ENCODE measurements at places on chromosomes 5 and 9. TPM values are rescaled to one million over a fixed set of nuclear protein-coding genes. Genes with fewer than 3 reads are reported as not detected.

DNA sequence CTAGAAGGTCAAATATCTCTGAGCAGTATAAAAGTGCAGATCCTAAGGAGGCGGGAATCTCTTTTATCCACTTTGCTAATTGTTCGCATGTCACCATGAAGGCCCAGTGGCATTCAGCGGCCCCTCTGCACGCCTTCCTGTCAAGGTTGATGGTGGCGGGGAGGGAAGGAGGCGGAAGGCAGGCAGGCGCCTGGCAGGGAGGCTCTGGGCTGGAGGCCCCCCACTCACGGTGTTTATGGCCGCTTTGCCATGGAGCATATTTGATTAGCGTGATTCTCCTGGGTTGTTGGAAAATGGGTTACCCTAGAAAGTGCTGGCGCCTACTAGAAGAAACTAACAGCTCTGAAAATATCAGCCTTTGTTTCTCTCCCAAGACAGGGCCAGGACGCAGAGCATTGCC, 209.6 kb downstream of the FSTL4 start:
- DNase-seq, result no peak

GRCh38 chr5:92907938-92908606, 672.9 kb downstream of the NR2F1-AS1 start:
- no peak for DNase-seq

- DNase-seq, result no peak
These were observed 212.5 kb downstream of the GADD45G start for GRCh38 chr9:89817151-89817950.

Gene RNF224
- not detected for total RNA-seq

DNA sequence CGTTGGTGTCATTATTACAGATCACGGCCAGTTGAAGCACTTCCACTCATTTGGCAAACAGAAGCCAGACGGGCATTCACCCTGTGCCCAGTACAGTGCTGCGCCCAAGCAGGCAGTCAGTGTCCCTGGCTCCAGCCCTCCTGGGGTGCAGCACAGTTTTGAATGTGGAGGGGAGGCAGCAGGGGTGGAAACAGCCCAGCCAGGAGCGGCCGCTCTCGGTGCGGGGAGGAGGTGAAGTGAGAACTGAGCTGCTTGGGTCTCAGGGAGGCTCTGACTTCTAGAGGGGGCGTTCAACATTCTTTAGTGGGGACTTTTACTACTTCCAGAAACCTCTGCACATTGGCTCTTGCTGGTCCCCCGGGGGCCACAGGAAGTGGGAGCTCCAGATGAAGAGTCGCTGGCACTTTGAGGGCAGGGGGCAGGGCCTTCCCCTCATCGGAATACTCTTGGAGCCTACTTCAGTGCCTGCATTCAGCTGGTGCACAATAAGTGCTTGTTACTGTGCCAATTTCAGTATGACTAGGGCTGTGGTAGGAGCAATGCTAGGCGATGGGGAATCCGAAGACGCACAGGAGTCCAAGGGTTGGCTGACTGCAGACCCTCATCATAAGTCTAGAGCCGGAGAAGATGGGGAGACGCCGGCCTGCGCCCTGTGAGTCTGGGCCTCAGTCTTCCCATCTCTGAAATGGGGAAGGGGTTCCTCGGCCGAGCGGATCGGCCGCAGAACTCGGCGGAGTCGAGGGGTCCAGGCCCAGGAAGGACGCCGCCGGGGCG, 492 bp upstream of the NEK6 start:
- DNase-seq, result peak; percentile 13

DNA sequence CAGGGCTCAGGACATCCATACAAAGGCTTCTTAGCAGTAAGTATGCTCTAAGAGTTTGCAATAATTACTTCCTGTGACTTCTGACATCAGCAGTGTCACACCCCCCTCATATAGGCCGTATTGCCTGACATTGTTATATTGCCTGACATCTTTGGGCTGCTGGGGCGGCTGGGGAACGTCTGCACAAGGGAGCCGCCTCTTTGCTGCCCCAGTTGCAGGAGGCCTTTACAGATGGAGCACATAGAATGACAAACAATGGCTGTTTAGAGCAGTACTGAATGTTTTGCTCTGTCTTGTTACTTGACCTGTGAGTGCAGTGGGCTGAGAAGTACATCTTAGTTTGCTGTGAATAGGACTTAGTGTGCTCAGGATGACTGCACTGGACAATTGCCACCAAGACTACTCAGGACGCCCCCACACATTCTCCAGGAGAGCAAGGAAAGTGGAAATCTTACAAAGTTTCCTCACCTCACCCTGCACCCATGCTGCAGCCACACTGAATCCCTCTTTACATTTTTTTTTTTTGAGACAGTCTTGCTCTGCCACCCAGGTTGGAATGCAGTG, 65.4 kb upstream of the SPOCK1 start:
- no peak for DNase-seq

- DNase-seq, result no peak
These were observed 263.5 kb downstream of the ARHGAP26 start for GRCh38 chr5:143033535-143034250.
